ENCODE measurements at places on chromosomes 13 and 19.

DNA sequence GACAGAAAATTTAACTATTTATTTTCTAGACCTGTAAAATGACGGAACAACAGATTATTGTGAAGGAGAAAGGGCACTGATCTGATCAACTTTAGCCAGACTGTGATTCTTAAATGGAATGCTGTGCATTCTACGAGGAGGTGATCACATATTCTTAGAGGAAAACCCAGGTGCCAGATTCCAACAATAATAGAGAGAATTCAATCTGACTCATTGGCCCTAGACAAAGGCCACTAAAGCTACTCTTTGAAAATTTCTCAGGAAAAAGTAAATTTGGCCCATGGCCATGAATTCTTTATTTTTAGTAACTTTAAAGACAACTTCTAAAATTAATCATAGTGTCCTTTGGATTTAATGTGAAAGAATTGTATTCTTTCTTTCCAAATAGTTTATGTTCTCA is 58.6 kb upstream of the POSTN start:
- no peak for DNase-seq

DNA sequence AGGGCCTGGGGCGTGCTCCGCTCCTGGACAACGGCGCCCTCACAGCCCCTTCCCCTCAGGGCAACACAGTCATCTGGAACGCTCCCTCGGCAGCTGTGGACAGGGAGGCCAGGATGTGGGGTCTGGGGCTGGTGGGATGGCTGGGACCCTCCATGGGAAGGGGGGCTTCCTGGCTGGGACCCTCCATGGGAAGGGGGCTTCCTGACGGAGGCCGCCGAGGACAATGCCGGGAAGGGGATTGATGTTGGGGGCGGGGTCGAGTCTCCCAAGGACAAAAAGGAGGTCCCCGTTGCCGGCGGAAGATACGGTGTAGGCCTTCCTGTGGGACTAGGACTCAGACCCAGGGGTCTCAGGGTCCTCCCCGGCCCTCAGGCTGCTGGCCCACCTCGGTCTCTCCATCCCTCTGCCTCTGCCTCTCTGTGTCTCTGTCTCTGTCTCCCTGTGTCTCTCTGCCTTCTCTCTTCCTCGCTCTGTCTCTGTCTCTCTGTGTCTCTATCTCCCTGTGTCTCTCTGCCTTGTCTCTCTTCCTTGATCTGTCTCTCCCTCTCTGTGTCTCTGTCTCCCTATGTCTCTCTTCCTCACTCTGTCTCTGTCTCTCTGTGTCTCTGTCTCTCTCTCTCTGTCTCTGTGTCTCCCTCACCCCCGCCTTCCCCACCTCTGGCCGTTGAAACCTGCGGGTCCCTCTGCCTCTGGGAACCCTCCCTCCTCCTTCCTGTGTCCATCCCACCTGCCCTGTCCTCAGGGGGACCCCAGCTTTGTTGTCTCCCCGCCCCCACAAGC is 2.7 kb upstream of the MADCAM1 start:
- no peak for DNase-seq

DNA sequence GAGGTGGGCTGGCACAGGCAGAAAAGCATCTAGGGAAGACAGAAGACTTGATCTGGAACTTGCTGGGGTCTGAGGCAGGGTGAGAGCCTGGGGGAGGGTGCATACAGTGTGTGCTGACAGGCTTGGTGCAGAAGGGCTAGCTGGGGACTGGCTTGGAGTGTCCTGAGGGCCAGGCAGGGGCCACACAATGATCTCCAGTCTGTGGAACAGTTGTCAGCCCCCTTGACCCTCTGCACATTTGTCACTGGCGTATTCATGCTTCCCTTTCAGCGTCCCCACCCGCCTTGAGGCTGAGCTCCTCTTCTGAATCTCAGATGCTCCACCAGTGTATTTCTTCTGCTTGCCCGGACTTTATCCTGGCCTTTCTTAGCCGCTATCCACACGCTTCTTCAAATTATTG is 2.8 kb upstream of the MICU2 start:
- no peak for DNase-seq

DNA sequence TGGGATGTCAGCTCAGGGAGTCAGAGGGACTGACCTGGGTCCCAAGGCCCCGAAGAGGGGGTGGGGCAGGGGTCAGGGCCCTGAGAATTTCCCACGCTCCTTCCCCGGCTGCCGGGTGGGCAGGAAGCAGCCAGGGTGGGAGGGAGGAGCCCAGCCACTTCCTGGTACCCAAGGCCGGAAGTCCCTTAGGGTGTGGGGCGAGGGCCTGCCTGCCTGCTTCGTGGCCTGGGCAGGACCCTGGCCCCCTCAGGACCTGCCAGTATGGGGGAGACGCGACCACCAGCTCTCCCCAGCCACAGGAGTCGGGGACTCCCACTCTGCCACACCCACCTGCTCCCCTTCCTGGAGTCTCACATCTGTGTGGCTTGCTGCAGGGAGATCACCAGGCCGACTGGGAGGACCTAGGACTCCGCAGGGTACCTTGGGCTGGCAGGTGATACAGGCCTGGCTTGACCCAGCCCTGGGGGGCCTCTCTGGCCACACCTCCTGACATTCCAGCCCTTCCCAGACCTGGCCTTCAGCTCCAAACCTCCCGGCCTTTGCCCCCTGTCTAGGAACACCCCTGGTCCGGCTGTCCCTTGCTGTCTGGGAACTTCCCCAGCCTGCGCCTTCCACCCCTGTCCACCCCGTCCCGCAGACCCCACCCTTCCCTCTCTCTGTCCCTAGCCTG is 9.8 kb upstream of the CIRBP start:
- DNase-seq = peak; percentile 87

DNA sequence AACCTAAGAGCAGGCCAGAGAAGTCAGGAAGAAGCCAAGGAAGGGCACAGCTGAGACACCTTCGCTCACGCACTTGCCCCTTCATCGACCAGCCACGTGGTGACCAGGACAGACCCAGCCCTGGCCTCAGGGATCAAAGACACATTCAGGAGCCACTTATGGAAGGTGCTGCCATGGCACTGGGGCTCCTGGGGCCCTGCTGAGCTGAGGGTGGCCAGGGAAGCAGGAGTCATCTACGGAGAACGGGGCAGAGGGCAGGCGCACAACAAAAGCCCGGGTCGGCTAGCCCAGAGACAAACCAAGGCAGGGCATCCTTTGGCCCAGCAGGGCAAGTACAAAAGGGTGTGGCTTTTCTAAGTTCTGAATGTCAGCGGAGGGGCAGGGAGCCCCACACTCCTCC is 2.3 kb downstream of the PLPP2 start:
- no peak for DNase-seq

DNA sequence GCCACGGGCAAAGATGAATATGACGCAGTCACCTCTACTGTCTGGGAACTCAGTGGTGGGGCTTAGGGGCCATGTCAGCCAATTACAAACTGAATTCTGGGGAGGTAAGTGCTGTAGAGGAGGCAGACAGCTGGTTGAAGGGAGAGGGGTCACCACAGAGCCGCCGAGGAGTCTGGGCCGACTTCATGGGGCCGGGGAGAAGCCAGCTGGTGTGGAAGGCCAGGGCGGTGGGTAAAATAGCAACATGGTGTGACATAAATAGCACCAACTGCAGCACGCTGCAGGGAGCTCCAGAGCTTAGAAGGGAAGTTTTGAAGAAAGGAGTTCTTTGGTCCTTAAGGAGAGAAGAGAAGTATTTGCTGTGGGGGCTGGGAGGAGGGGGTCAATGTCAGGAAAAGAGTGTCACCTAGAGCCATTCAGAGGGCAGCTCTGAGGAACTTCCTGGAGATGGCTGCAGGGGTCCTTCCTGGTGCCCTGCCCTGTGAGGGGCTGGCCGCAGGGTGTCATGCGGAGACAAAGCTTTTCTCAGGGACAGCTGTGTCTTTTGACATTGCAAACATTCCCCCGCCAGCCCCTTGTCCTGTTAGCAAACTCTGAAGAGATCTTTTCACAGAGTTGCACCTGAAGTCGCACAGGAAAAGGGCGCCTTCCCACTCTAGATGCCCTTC is 6.4 kb downstream of the METTL21C start:
- DNase-seq = no peak

GRCh38 chr13:32314271-32315237 is 609 bp downstream of the ZAR1L start:
- peak; percentile 20 for DNase-seq

GRCh38 chr19:1780272-1780958 is 27.1 kb downstream of the ONECUT3 start:
- DNase-seq = no peak

- DNase-seq = no peak
Observed at GRCh38 chr13:61255040-61255796, 160.4 kb downstream of the PCDH20 start.

GRCh38 chr13:46962281-46962941 is 65.6 kb upstream of the HTR2A start:
- peak; percentile 39 for DNase-seq

DNA sequence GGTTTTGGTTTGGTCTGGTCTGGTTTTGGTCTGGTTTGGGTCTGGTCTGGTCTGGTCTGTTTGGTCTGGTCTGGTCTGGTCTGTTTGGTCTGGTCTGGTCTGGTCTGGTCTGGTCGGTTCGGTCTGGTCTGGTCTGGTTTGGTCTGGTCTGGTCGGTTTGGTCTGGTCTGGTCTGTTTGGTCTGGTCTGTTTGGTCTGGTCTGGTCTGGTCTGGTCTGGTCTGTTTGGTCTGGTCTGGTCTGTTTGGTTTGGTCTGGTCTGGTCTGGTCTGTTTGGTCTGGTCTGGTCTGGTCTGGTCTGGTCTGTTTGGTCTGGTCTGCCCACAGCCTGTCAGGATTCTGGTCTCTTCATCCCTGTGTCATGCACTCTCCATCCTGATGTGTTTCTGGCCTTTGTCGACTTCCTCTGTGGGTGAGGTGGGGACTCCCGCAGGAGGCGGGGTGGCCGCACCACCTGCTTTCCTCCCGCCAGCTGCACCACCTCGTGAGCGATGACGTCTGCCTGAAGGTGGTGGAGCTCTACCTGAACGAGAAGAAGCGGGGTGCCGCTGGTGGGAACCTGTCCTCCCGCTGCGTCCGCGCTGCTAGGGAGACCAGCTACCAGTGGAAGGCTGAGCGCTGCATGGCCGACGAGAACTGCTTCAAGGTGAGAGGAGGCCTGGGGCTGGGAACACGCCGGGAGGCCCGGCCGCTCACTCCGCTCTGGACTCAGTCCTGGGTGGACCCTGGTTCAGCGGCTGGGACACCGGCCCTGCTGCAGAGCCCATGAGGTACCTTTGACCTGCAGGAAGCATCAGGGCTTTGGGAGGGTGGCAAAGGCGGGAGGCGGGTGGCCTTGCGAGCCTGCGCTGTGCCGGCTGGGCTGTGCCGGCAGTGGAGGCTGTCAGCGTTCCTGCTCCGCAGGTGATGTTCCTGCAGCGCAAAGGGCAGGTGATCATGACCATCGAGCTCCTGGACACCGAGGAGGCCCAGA is 12.9 kb upstream of the F2RL3 start:
- DNase-seq = peak; percentile 64

GRCh38 chr19:5585461-5586299 is 17.9 kb upstream of the TINCR start:
- peak; percentile 42 for DNase-seq

DNA sequence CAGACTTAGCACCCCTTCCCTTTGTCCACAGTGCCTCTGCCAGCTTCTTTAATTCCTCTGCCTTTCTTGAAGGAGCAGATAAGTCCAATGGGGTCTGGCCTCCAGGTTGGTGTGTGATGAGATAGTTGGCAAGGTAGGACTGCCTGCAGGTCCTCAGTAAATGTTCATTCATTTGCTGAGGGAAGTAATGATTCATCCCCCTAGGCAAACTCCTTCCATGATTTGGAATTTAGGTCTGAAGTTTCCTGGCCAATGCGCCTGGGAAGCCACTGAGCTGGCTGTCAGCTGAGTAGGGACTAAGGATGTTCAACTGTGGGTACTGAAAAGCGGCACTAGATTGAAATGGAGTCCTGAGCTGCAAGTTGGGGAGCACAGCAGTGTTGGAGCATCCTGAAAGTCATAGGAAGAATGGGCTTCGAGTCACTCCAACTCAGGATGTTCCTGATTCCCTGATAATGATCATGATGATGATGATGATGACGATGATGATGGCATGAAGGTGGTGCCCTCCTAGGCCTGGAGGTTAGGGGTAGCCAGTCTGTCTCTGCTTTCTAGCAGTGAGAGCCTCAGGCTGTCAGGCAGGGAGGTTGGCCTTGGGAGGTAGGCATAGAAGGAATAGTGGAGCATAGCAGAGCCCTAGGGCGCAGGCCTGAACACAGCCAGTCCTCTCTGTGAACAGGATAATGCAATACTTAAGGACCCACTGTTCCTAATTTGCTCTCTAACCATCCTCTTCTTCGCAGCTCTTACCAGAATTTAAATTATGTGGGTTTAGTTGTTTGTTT is 44.7 kb downstream of the COL4A2 start:
- DNase-seq = no peak

DNA sequence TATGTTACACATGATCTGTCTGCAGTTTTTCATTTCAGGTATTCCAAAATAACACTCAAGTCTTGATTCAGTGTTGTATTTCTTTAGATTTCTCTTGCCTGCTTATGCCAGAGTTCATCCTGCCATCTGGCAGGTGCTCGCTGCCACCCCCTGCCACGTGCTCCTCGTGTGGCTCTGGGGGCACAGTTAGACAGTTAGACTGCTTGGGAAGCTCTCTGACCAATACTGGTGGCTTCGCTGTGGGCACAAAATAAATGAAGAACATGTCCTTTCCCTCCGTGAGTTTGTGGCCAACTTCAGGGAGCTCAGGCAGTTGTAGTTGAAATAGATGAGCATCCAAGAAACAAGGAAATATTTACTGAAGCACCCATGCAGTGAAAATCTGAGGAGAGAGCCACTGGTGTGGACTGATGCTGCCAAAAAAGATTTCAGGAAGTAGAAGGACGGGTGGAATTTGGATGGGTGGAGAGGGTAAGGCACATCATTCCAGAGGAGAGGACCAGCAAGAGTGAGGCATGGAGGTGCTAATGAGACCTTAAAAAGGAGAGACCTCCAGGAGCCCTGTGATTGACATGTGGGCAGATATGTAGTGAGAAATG is 37.5 kb upstream of the GPR183 start:
- no peak for DNase-seq

DNA sequence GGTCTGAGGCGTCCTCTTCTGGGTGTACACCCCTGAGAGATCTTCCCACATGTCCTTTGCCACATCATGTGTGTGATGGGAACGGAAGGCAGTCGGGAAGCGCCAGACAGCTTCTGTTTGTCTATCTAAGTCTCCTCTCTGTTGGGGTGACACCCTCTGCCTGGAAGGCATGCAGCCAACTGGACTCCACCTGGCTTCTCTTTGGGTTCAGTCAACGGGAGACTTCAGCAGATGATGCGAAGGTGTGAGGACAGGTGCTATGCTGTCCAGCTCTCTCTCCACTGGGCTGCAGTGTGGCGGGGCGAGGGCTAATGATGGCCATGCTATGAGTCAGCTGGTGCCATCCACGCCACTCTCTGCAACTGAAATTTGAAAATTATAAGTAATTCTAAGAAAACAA is 14.3 kb upstream of the SBK3 start:
- no peak for DNase-seq

DNA sequence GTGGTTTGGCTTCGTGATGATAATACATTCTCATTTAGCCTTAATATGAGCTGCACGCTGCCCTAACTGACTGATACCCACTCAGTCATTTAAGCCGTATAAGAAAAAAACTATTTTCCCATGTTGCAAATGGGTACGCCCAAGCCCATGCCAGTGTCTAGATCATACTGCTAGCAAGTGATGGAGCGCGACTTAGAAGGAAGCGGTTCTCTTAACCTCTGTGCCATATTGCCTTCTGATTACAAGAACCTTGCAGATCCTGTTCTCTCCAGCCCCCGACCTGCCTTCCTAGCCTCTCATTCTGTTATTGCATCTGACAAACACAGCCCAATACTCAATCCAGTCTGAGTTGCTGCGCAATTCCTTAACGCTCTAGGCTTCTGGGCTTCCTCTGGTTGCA is 603 bp downstream of the GPALPP1 start:
- DNase-seq = no peak

GRCh38 chr13:112892426-112893206 is 76.4 kb upstream of the MCF2L start:
- peak; percentile 40 for DNase-seq

Data from B cell (primary cell).